ENCODE measurements at places on chromosomes 5 and 9.

DNA sequence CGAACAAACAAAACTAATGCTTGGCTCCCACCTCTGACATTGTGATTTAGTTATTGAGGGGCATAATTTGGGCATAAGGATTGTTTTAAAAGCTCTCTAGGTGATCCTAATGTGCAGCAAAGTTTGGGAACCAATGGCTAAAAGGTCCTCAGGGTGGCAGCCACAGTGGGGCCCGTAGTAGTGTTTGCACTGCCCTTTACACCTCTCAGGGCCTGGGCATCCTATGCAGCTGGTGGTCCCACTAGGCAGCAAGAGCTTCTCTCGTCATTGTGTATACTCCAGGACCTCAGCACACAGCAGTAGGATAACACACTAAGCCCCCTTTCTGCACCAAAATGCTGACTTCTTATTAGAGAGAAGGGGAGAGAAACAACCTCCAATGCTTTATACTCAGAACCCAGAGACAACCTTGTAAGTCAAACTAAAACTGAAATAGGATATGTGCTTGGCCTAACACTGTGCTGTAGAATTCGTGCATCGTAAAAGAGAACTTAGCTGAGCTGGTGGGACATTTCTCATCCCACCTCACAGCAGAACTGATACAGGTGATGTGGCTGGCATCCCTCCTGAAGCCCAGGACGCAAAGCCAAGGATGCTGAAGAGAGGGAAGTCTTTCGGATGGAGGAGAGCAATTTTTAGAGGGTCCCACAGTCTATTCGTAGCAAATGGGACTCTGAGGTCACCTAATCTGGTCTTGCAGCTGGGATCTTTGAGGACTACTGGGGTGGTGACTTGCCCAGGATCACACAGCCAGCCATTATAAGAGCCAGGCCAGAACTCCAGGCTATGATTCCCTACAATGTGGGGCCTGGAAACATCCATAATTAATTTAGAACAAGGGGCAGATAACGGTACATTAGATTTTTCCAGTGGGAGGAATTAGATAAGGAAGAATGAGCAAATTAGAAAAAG, 1.2 kb downstream of the GLRX start:
- no peak for DNase-seq

DNA sequence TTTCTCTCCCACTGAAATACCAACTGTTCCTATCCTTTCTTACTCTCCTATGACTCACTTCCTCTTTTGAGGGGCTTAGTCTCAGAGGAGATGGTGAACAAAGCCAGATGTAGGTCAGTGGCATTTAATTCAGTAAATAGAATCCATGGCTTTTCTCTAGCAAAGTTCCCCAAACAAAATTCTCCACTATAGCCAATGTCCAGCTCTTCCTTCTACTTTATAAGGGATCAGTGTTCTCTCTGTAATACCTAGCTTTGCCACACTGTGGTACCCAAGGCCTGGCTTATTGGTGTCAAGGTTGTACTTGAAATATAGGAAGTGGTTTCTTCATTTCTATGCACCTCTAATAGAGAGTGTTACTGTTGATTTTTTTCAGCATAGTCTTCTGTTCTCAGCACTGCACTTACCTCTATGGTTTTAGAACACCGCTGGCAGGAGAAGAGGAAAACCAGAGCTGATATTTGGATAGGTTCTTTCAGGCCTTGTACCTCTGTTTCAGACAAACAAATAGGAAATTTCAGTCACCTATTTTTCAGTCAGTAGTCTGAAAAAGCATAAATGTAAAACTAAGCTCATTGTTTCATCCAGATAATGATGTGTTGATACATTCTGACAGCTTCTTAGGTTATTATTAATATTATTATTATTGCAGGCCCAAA, 40.6 kb upstream of the ITGA2 start:
- peak; percentile 77 for DNase-seq

GRCh38 chr9:135914921-135915320, 7.6 kb upstream of the CAMSAP1 start:
- no peak for DNase-seq

GRCh38 chr5:73365301-73365853, 83.2 kb downstream of the FOXD1 start:
- peak; percentile 94 for DNase-seq

GRCh38 chr5:122874179-122874875, 28.9 kb downstream of the SNX24 start:
- DNase-seq: no peak

DNA sequence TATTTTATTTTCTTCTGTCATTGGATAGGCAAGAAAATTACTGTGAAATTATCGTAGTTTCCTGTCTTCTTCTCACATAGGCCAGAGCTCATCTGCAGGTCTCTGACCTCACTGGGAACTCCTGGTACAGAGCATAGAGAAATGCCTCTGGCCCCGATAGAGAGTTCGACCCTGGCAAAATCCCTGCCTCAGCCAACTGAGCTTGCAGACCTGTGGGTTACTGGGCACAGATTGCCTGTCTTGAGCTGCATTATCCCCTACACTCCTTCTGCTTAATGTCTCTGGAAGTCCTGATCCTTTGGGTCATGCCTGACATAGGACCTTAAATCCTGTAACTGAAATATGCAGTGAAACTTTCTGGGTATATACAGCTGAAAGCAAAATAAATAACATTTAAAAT, 439.3 kb upstream of the CTNND2 start:
- DNase-seq: no peak

- DNase-seq: no peak
Measured at GRCh38 chr5:109354761-109355160, 55.0 kb downstream of the PJA2 start.

- DNase-seq: no peak
Measured at GRCh38 chr5:132009706-132010405, 1.6 kb downstream of the ACSL6 start.

GRCh38 chr5:15008921-15009320, 137.3 kb upstream of the ANKH start:
- no peak for DNase-seq

DNA sequence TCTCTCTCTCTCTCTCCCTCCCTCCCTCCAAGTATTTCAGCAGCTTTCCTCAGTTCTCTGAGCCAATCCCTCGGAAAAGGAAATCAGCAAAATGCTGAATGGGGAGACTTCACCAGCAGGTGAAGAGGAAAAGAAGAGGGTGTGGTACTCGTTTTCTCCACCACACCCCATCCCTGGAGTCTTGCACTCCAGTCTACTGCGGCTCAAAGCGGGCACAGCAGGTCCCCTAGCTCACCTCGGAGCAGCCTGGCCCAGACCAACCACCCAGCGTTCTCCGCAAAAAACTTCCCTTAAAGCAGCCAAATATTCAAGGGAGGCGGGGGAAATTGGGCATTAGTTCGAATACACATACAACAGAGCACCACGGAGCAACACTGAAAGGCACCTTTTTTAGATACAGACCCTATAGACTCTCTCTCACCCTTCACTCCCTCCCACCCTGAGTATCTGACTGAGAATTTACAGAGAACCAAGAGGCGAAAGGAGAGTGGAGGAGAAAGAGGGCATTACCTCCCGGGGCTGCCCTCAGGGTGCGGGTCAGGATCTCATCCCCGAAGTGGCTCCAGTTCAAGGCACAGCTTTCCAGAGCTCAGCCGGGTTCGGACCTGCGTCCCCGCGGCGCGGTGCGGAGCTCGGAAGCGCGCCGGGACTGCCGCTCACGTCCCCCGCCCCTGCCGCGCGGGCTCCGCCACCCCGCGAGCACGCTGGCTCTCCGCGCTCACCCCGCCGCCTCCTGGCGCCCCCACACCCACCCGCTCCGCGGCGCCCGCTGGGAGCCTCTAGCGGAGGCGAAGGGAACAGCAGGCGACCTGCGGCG, 1638.5 kb upstream of the C9orf72 start:
- DNase-seq: peak; percentile 37

GRCh38 chr5:154868702-154869101, 10.3 kb downstream of the CNOT8 start:
- DNase-seq: no peak

DNA sequence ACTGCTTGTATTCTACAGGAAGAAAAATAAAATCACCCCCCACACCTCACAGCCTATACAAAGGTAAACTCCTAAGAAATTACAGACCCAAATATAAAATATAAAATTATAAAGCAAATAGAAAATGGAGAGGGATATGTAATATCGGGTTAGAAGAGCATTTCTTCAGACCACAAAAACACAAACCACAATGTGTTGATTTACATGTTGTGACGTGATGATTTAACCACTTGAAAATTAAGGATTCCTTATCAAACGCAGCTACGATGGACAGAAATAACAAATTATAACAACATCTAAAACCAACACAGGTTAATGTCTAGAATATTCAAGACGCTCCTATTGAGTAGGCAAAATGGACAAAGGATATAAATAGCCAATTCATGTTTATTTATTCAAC, 26.3 kb downstream of the SSBP2 start:
- no peak for DNase-seq

DNA sequence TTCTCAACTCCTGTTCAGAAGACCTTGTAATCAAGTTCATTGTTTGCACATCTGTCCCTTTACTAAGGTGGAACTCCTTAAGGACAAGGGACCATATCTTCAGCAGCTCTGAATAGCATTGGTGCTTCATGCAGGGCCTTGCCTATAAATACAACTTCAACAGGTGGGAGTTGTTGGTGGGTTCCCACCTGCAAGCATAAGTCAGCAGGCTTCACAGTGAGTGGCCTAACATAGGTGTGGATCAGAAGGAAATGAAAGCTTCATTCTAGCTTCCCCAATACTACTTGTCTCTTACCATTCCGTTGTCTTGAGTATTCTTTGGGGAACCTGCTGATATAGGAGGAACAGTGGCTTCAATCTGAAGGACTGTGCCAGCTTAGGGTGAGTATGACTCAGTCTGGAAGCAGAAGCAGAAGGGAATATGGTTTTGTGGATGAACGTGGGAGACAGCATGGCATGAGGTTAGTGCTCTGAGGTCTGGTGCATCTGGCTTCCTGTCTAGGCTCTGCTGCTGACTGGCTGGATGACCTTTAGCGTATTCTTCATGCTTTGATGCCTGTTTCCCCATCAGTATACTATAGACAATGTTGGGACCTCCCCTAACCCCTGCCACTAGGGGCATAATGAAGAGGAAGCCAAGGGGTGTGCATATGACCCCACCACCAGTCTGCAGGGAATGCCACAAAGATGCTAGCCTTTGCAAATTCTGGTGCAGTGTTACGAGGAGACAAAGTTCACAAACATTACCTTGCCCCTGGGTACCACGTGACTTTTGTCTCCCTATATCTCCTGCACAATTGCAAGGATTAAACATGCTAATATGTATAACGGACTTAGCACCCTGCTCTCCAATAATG, 192.3 kb downstream of the PALM2AKAP2 start:
- DNase-seq: no peak

DNA sequence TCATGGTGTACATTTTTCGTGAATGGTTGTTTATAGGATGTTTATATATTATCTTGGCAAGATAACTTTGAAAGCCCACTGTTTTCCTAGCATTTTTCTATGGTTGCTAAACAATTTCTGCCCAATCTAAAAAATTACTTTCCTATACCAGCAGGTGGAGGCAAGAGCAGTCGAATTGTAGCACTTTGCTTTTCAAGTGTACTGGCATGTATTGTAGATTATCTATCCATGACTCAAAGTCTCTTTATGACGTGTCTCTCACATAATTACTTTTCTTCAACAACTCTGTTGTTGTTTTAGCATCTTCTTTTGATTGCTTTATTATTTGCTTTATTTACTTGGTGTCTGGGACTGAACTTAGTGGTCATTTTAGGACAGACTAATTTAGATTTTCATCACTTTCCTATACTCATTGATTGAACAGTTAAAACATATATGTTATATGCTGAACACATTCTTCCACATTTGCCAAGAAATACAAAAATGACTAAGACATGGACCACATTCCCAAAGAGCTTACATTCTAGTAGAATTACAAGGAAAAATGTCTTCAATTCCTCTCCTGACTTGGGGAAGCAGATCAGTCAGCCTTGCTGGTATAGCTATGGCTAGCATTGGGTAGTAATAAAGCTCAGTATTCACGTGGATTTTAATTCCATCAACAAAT, 20.7 kb downstream of the NLN start:
- DNase-seq: peak; percentile 92

DNA sequence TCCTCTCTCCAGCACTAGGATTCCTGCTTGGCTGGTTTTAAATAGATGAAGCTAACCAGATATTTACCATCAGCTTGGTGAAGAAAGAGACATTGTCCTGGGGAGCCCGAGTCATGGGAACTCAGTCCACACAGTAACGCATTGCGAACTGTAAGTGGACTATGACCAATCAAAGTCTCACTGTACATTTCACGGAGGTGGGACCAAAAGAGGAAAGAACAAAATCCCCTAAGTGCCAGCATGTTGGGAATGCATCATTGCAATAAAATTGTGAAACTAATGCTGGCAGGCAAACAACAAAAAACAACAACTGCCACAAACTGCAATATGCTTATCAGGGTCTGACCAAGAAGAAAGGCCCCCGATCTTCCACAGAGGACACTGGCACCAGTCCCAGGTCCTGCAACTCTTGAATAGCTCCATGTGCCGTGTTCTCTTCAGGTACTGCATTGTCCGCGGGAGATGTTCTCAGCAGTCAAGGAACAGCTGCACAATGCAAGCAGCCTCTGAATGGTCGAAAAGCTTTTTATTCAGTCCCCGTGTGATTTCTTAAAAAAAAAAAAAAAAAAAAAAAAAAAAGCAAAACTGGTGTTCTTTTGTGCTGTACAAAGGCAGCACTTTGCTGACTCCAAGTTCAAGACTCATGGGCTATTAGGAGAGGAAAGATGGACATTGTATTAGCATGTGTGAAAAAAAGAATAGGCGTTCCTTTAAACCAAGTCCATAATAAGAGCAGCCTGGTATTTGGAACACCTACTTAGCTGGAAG, 38.1 kb downstream of the SEMA6A start:
- no peak for DNase-seq

GRCh38 chr5:39200081-39200480, 19.3 kb downstream of the FYB1 start:
- DNase-seq: no peak

DNA sequence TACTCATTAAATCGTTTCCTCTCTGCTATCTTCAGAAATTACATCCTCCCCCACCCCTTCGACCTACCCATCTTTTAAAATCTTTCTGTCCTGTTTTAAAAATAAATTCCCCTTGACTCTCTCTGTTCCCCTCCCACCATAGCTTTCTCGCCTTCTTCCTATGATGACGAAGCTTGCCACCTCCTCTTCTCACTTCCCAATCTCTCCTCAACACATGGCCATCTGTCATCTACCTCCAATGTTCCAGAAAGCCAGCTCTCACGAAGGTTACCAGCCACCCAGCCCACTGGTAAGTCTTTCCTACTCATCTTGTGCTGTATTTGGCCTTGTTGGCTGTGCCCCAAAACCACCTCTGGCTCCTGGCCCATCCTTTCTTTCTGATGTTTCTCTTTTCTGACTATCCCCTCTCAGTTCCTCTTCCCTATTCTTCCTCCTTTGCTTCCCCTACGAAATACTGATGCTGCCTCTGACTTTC, 346.3 kb downstream of the ENC1 start:
- no peak for DNase-seq

DNA sequence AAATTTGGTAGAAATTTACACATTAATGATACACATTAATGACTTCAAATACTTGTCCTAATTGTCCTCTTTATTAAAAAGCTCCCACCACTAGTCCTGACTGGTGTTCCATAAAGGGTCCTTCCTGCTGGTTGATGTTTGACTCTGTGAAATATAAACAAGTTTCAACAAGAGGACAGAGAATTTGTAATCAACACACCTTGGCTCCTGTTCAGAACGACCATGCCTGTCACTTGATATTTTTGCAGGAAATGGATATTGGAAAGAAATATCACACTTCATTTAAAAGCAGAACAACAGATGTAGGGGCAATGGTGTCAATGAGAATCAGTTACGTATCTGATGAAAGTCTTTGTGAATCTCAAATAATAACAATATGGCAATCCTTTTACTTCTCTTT, 211.7 kb downstream of the ENC1 start:
- no peak for DNase-seq

Data from fibroblast of skin of scalp (primary cell).